Adipocyte (in vitro differentiated cells): ENCODE measurements at places on chromosomes 11 and 22.

GRCh38 chr11:118180300-118180703 is 3.9 kb upstream of the SCN2B start:
- peak; percentile 34 for DNase-seq

- no peak for DNase-seq
Observed at GRCh38 chr11:44333271-44334218, 23.6 kb upstream of the ALX4 start.

GRCh38 chr11:26761361-26761809 is 39.5 kb upstream of the SLC5A12 start:
- DNase-seq: no peak

DNA sequence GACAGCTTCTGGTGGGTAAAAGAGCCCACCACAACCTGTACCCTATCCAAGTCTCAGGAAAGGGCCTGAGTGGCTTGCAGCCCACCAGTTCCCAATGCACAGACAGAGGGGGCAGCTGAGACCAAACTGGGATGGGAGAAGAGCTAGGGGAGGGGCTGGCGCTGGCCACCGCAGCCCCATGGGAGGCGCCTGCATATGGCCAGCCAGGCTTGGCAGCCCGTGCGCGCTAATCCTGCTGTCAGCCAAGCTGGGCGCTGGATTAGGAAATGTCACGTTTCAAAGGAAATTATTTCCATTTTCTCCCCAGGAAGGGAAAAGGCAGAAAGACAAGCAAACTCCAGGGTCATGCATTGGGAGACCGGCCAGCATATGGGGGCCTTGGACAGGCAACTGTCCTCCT is 236.8 kb downstream of the BUD13 start:
- no peak for DNase-seq

DNA sequence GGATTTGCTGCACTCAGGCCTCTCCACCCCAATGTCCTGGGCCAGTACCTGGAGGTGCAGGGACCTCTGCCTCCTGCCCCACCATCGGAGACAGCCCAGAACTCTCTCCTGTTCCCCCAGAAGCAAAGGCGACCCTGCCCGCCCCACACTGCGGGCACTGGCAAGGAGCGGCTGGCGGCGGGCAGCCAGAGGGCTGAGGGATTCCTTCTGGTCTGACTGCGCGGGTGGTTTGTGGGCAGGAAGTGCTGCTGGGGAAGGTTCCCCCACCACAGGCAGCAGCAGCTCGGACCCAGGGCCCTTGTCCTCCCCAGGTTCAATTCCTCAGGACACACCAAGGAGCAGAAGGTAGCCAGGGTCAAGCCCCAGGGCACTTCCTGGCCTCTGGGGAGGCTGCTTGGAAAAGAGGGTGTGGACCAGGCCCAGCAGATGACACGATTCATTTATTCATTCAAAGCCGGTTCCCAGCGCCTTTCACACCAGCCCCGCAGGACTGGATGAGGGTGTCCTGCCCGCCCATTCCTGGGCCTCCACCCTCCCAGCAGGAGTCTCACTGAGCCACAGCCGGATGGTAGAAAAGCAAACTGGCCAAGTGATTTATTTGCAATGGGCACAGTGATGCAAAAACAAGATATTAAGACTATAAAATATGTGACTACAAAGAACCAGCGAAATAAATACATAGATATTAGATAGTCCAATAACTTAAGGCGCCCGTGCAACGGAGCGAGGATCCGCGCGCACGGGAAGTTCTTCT is 1.2 kb downstream of the PHLDA2 start:
- DNase-seq: peak; percentile 49
